ENCODE measurements at places on chromosomes 2 and 18.

- DNase-seq: no peak
Measured at GRCh38 chr2:168849610-168850009, 40.6 kb downstream of the SPC25 start.

DNA sequence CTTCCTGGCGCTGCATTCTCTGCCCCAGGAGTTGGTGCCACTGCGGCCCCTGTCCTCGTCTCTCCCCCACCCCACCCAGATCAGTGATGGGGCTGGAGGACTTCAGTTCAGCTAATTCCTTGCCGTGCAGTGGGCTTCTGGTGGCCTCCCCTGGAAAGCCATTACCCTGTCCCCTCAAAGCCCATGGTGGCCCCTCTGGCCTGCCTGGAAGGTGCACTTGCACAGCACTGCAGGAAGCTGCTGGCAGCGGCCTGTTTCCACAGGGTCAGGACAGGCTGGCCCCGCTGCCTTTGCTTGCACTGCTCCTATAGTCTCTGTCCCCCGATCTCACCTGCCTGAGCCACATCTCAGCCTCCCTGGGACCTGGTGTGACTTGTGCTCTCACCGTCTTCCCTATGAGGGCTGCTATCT, 105.1 kb downstream of the USP40 start:
- no peak for DNase-seq

DNA sequence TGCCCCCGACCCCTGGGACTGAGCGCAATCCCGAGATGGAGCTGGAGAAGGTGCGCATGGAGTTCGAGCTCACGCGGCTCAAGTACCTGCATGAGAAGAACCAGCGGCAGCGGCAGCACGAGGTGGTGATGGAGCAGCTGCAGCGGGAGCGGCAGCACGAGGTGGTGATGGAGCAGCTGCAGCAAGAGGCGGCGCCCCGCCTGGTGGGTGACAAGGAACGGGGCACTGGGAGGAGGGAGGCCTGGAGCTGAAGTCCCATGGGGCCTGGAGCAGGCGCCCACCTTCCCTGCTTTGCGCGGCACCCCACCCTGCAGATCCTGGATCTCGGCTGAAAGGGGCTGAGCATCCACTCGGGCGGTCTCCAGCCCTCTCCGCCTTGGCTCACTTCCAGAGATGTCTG, 1.2 kb downstream of the TMEM247 start:
- DNase-seq: no peak

GRCh38 chr2:68936889-68937288, 15.8 kb downstream of the GKN2 start:
- no peak for DNase-seq

DNA sequence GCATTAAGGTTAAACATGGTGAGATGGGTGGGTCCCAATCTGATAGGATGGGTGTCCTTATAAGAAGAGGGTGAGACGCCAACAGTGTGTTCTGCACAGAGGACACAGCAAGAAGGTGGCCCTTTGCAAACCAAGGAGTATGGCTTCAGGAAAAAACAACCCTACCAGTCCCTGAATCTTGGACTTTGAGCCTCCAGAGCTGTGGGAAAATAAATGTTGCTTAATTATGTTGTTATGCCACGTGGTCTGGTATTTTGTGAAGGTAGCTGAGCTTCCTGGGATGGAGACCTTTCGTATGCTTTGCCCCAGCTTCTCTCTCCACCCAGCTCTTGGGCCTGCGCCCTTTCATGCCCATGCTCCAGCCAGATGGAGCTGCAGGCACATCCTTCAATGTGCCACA, 114.2 kb upstream of the EPC2 start:
- no peak for DNase-seq

- DNase-seq: no peak
Measured at GRCh38 chr18:22988208-22988607, 55.1 kb downstream of the RBBP8 start.

GRCh38 chr2:205731583-205731981, 49.3 kb downstream of the NRP2 start:
- no peak for DNase-seq

DNA sequence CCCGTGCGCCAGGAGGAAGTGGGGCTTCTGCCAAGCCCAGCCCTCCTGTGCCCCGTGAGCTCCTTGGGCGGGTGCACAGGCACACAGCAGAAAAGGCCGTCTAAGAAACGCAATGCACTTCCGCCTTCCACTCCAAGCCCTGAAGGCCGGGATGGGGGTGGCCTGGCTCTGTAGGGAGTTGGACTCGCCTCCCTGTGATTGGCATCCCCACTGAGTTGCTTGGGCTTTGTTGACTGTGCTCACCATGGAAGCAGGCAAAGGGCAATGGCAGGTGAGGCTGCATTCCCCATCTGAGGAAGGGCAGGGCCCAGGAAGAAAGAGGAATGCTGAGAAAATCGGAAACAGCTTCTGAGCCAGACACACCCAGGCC, 66.8 kb downstream of the CRACDL start:
- no peak for DNase-seq

- DNase-seq: no peak
Measured at GRCh38 chr2:109160714-109161440, 31.9 kb downstream of the SH3RF3 start.

DNA sequence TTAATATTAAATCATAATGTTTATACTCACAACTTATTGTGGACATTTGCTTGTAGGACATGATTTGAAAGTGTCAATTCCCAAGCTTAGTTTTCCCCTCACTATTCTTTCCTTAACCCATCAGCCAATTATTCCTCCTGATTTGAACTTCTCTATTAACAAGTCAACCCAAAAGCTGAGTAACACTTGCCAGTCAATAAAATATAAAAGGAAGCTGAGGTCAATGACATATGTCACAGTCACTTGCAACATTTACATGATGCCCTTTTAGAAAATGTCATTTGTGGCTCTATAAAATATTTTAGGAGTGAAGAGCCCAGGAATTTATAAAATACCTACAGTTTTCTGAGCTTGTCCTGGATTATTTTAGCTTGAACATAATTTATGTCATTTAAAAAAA, 7.2 kb downstream of the CCDC68 start:
- no peak for DNase-seq

All from GOT3 (cell line).